Activated naive CD8-positive, alpha-beta T cell treated with anti-CD3 and anti-CD28 coated beads for 36 hours (primary cell): ENCODE measurements at places on chromosomes 1 and 21. TPM values are rescaled to one million over a fixed set of nuclear protein-coding genes. Genes with fewer than 3 reads are reported as not detected.

DNA sequence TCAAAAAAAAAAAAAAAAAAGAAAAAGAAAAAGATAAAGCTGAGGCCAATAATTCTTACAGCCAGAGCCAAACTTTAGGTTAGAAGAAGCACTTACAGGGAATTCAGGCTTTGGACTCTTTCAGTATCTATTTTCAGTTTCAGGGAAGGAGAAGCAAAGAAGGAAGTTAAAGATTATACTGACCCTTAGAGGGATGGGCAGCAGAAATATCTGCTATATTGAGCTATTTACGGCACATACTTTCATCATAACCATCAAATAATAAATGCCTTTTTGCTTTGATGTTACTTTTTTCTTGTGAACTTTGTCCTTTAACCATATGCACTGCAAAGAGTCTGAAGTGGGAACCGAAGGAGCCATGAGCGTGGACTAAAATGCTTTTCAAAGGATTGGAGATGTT lies 42.0 kb downstream of the TM2D1 start:
- H3K4me3 ChIP-seq = no peak overlapping the region
- peaks cover 12% of the 10 kb centered on the region for H3K4me1 ChIP-seq
- DNase-seq = no peak
- peaks cover 13% of the 10 kb centered on the region for H3K36me3 ChIP-seq

DNA sequence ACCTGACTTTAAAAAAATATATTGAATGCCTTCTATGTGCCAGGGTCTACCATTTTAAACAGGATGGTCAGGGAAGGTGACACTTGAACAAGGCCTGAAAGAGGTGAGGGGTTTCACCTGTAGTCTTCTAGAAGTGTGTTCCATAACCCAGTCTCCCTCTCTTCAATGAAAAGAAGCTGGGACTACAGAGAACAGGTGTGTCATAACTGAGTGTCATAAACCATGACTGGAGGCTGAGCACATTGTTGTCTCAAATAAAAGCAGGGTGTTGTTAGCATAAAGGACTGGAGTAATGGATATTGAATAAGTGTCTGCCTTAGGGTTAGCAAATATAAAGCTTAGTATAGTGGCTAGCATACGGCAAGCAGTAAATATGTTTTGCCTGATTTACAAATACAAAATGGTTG lies 65.4 kb downstream of the SYDE2 start:
- no peak overlapping the region for H3K27ac ChIP-seq
- no peaks in the 10 kb centered on the region for H3K27me3 ChIP-seq
- no peaks in the 10 kb centered on the region for H3K4me1 ChIP-seq
- H3K36me3 ChIP-seq = no peaks in the 10 kb centered on the region

GRCh38 chr1:111596499-111596898 lies 23.1 kb upstream of the RAP1A start:
- peak; percentile 51 for DNase-seq
- no peak overlapping the region for H3K4me3 ChIP-seq
- H3K36me3 ChIP-seq = peaks cover 14% of the 10 kb centered on the region

GRCh38 chr1:100866041-100866900 lies 28.4 kb downstream of the EXTL2 start:
- no peak for DNase-seq
- no peak overlapping the region for H3K27ac ChIP-seq
- no peaks in the 10 kb centered on the region for H3K36me3 ChIP-seq

GRCh38 chr1:236122176-236122575 lies 20.2 kb upstream of the GPR137B start:
- peak overlapping the region; percentile 30 for H3K27ac ChIP-seq
- peak; percentile 40 for DNase-seq
- H3K36me3 ChIP-seq = peaks cover 4% of the 10 kb centered on the region

DNA sequence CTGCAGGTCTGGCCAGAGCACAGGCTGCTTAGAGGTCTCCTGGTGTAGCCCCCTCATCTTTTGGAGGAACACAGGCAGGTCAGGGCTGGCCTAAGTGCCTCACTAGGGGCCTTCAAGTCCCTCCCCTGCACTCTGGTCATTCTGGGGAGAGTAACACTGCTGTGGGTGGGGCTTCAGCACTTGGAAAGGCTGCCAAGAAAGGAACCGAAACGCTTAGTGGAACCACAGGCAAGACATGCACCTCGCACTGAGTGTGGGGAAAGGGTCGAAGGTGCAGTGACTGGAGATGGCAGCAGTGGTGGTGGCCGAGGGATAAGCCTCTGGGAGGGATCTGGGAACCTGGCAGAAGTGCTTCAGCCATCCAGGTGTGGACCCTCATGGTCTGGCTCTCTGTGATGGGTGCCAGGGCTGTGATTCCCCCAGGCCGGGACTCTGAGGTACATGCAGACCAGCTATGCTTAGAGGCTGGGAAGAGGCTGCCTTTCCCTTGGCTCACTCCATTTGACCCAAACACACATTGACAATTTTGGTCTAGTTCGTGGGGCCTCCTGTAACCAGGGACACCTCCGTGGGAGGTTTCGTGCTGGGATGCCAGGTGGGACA lies 182.9 kb upstream of the CSF3R start:
- no peak overlapping the region for H3K27ac ChIP-seq
- H3K4me3 ChIP-seq = no peak overlapping the region
- H3K36me3 ChIP-seq = no peaks in the 10 kb centered on the region
- H3K4me1 ChIP-seq = no peaks in the 10 kb centered on the region
- H3K27me3 ChIP-seq = peaks cover 16% of the 10 kb centered on the region
- no peak for DNase-seq

- DNase-seq = no peak
- no peaks in the 10 kb centered on the region for H3K27me3 ChIP-seq
- peaks cover 7% of the 10 kb centered on the region for H3K4me1 ChIP-seq
- H3K4me3 ChIP-seq = no peak overlapping the region
- no peak overlapping the region for H3K27ac ChIP-seq
- H3K36me3 ChIP-seq = no peaks in the 10 kb centered on the region
Measured at GRCh38 chr1:239575113-239575512, 188.7 kb downstream of the CHRM3 start.

GRCh38 chr21:18524097-18524880 lies 120.7 kb upstream of the TMPRSS15 start:
- DNase-seq = no peak
- no peaks in the 10 kb centered on the region for H3K4me1 ChIP-seq
- H3K27me3 ChIP-seq = no peaks in the 10 kb centered on the region
- no peak overlapping the region for H3K27ac ChIP-seq

GRCh38 chr1:156390469-156391365 lies 21.7 kb downstream of the RHBG start:
- H3K36me3 ChIP-seq = no peaks in the 10 kb centered on the region
- H3K27ac ChIP-seq = no peak overlapping the region
- H3K4me1 ChIP-seq = peaks cover 3% of the 10 kb centered on the region
- H3K4me3 ChIP-seq = no peak overlapping the region

DNA sequence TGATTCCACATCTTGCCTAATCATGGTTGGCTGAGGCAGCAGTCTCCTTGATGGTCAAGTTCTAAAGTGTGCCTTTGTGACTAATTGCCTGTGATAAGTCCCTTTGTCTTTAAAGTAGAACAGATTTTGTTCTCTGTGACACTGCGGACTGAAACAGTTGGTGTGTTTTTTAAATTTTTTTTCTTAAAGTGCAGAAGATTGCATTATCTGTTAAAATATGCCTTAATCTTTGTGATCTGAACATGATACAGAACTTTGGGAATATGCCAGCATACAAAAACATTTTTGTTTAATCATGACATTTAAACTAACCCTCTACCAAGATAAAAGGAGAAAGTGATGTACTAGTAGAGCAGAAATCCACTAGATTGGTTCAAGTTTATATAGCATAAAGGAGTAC lies 1260.6 kb upstream of the ADGRL2 start:
- no peaks in the 10 kb centered on the region for H3K27me3 ChIP-seq
- H3K27ac ChIP-seq = no peak overlapping the region
- H3K36me3 ChIP-seq = no peaks in the 10 kb centered on the region

Gene PLPP3
- total RNA-seq = not detected

Gene SPATA45
- total RNA-seq = not detected
